NCI-H345 (cell line): ENCODE measurements at places on chromosomes 13 and 19.

DNA sequence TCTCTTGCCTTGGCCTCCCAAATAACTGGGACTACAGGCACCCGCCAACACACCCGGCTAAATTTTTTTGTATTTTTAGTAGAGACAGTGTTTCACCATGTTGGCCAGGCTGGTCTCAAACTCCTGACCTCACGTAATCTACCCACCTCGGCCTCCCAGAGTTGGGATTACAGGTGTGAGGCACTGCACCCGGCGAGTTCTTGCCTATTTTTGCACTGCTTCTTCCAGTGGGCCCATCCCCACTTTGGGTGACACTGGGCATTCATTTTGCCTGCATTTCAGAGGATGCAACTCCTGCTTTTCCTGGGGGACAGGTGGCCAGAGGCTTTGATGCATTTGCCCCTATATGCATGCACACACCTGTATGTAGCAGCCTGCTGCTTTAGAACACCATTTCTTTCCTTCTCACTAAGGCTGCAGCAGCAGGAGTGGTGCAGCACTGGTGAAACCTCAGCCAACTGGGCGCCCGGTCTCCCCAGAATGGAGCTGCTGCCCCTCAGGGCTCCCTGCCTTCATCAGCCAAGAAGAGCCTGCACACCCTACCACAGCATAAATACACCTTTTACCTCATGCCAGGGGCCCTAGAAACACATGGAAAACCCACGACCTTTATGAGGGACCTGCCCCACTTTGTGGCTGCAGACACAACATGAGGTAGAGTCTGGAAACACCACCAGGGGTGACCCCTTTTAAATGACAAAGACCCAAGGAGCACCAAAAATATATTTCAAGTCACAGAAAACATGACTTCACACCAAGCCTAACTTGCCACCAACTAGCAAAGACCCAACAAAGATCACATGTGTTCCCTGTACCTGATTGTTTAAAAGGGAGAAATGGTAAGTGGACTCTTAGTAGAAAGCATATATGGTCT is 36.8 kb upstream of the POP4 start:
- DNase-seq: no peak

GRCh38 chr19:42577016-42577415 is 17.7 kb downstream of the CEACAM8 start:
- no peak for DNase-seq

- no peak for DNase-seq
These were observed 74.5 kb downstream of the PCCA start for GRCh38 chr13:100163375-100163774.

- no peak for DNase-seq
These were observed 1.9 kb upstream of the SUGT1 start for GRCh38 chr13:52650731-52651130.

DNA sequence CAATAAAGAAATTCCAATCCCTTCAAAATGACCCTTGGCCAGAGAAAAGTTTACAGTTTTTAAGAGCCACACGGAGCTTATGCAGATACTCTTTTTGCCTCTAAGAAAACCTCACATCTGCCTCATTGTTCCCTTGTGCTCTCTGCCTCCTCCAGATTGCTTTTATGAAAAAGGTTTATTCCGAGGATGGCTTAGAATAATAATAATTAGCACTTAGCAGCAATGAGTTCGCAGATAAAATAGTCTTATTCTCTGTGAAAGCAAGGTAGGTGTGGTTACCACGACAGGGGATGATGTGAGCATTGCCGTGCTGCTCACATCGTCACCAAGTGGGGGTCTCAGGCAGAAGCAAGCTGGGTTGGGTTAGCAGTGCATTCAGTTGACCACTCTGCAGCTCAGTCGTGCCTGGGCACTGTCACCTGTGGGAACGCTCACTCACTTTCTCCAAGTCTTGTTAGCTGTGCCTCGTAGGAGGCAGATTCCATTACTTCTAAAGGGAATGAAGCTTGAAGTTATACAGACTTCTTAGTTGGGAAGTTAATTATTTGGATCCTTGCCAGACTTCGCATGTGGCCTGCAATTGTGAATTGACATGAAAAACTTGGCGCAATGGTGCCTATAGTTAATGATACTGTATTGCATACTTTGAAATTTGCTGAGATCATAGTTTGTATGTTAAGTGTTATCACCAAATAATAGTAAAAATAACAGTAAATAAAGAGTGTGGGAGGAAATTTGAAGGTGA is 157.2 kb downstream of the MYO16 start:
- DNase-seq: no peak

DNA sequence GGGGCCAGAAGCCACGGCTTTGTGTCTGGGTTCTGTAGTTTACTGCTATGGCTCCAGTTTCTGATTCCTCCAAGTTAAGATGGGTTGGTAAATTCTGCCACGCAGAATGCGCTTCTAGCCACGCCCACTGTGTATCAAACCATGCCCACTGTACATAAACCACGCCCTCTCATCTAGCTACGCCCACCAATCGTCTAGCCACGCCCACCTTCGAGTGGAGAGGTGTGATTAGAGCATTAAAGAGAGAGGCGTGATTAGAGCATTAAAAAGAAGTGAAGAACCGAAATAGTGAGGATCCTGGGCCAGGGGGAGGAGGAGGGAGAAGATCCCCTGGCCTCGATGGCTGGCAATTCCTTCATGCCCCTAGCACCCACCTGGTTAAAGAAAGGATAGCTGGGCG is 43.7 kb upstream of the ADGRE5 start:
- peak; percentile 7 for DNase-seq

- DNase-seq: no peak
These were observed 1152.2 kb upstream of the SPRY2 start for GRCh38 chr13:81493144-81493543.
